BJ (cell line): ENCODE measurements at places on chromosomes 11 and 22.

DNA sequence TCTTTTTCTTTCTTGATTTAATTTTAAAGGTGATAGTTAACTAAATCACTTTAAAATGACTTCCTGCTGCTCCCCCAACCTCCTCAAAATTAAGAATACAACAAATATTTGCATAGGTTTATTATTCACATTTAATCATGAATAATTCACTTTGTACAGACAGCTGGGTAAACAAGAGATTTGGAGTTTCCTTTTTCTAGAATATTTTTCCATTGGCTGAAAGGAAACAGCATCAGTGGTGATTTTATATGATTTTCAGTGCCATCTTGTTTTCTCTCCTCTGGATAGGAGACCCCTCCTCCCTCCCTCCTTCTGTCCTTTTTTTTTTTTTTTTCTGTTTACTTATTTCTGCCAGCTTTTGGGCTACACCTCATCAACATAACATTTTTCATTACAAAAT lies 60.5 kb downstream of the LIF start:
- no peak for DNase-seq

GRCh38 chr11:117818041-117818873 lies 6.3 kb downstream of the FXYD2 start:
- DNase-seq: no peak

DNA sequence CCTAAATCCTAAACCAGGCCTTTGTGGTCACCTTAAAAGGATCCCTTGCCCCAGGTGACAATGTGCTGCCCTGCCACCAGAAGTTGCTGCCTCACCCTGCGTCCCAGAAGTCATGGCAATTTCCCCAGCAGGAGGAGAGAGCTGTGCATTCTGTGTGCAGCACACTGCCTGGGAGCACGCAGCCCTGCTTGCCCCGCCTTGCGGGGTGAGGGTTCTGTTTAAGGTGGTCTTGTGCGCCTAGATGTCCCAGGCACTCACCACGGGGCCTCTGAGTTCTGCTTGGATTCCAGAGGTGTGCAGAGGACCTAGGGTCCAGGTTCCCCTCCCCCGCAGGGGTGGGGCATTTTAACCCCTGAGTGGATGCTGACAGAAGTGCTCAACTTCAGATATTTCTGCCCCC lies 95.0 kb downstream of the GRAMD1B start:
- DNase-seq: no peak

DNA sequence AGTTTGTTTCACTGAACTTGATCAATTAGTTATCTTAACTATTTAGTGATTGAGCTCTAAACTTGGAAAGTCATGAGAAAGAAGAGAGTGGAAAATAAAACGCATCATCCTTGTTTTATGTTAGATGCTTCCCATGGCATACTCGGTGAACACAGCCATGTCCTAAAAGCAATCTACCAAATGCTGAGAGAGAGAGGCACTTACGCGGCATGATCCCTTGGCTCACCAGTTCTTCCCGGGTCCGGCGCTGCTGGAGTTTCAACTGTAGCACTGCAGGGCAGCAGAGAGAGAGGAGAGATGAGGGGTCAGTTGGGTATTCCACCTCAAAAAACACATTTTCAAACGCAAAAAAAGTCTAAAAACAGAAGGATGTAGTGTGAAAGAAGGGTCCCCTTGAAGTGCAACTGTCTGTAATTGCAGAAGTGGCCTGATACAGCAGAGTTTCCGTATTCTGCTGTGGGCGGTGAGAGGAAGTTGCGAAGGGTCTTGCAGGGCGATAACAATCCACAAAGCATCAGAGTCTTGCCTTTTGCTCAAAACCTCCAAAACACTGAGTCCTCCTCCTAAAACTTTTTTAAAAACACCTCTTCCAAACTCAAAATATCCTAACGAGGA lies 92.7 kb downstream of the SGSM3 start:
- no peak for DNase-seq

GRCh38 chr11:134359646-134360045 lies 27.9 kb downstream of the GLB1L2 start:
- no peak for DNase-seq

GRCh38 chr11:126210871-126211235 lies 597 bp downstream of the RPUSD4 start:
- no peak for DNase-seq

GRCh38 chr11:69958308-69958707 lies 119.8 kb upstream of the ANO1 start:
- DNase-seq: peak; percentile 11

GRCh38 chr22:44870021-44870420 lies 117.6 kb downstream of the ARHGAP8 start:
- no peak for DNase-seq

GRCh38 chr22:50702261-50702671 lies 29.6 kb downstream of the SHANK3 start:
- DNase-seq: no peak

GRCh38 chr11:10979529-10979928 lies 121.7 kb upstream of the ZBED5 start:
- DNase-seq: no peak

GRCh38 chr22:37449331-37450001 lies 22.2 kb upstream of the ELFN2 start:
- DNase-seq: no peak

GRCh38 chr11:73914284-73914683 lies 36.5 kb upstream of the DNAJB13 start:
- DNase-seq: no peak

DNA sequence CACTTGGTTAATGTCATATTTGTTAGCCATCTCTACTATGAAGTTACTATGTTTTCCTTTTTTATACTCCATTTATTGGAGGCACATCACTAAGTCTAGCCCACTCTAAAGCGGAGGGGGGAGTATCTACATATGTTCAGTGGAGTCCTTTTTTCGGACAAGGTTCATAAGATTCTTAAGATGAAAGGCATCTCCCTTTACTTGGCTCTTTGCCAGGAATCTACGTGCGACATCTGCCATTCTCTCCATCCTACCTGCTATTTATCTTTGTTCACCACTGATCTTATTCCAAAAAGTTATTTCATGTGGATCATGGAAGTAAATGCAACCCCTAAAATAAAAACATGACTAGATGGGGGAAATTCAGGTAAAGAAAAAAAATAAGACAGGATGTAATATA lies 77.4 kb upstream of the YWHAH start:
- DNase-seq: no peak

GRCh38 chr22:28815111-28815510 lies 14.7 kb upstream of the XBP1 start:
- no peak for DNase-seq

DNA sequence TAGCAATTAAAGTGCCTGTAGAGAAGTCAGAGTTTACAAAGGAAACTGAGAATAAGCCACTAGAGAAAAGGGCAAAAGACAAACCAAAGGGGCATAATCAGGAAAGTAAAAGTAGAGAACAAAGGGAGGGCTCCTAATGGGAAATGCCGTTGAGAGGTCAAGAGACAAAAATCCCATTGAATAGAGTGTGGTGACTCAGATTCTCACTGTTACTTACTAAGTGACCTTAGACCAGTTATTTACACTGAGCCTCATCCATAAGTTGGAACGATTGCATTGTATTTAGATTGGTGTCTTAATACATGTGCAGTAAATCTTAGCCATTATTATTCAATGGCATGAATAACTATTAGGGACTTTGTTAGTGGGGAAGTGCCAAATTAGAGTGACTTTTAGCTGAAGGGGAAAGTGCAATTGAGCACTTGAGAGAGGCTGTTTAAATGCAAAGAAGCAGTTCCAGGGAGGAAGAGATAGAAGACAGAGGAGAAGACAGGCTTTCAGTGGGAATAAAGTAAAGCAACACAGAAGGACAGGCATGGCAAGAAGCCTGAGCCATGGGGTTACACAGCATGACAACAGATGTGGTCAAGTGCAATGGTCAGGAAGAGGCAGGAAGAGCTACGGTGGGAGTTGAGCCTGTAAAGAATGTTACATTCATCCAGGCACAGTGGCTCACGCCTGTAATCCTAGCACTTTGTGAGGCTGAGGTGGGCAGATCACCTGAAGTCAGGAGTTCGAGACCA lies 82.6 kb downstream of the UBASH3B start:
- no peak for DNase-seq

GRCh38 chr11:131750152-131750551 lies 379.7 kb downstream of the NTM start:
- no peak for DNase-seq

DNA sequence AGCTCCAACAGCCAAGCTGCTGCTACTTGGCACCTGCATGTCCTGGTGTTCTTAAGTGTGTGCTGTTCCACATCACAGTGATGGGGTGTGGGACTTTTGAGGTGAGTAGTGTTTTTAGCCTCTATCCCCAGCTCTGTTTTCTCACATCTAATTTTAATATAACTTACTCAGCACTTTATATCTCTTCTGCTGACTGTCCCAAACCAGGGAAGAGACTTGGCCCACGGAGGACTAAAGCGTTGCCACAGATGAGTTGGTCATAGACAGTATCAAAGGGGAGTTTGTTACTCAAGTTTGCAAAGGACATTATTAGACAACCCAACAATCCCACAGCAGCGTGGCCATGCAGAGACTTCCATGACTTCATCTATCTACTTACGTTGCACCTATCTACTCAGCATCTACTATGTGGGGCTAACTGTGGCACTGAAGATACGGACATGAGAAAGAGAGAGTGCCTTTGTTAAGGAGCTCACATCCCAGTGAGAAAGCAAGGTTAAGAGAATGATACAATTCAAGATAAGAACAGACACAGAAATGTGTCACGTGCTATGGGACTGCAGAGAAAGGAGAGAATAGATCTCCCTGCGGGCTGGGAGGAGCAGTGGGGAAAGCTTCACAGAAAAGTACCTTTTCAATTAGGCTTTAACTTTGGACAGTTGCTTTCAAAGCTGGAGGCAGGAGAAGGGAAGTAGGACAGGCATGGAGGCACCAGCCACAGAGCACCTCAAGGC lies 82.4 kb downstream of the ME3 start:
- DNase-seq: no peak

DNA sequence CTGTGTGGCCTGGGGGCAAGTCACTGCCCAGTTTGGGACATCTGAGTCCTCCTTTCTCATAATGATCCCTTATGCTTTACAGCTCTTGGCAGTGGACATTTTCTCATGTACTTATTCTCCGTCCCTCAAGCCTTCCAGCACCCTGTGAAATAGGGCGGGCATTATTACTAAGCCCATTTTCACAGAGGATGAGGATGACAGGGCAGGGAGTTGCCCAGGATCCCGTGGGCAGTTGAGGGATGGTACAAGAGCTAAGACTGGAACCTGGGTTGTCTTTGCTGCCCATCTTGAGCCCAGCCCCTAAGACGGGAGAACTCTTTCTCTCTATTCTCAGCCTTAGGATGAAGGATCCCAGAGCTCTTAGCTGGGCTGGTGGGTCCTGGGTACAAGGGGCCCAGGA lies 11.2 kb downstream of the CD82 start:
- DNase-seq: no peak

- DNase-seq: no peak
These were observed 10.3 kb downstream of the PIK3C2A start for GRCh38 chr11:17197431-17197898.

- DNase-seq: no peak
These were observed 310.2 kb downstream of the DLG2 start for GRCh38 chr11:85316967-85317366.

- DNase-seq: no peak
These were observed 10.2 kb upstream of the LRRC32 start for GRCh38 chr11:76680518-76681425.

DNA sequence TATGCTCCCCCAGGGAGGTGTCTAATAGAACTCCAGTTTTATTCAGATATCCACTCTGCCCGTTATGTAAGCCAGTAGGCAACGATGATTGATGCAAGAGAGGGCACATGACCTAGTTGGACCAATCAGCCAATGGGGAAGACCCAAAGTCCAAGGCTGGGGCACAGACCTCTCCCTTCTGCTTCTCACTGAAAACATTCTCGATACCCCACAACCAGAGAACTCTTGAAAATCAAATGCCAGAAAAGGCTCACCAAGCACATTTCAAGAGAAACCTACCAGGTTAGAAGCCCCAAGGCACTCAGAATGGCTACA lies 7.4 kb downstream of the HIRA start:
- no peak for DNase-seq
